Naive thymus-derived CD4-positive, alpha-beta T cell (primary cell): ENCODE measurements at places on chromosomes 1 and 21.

DNA sequence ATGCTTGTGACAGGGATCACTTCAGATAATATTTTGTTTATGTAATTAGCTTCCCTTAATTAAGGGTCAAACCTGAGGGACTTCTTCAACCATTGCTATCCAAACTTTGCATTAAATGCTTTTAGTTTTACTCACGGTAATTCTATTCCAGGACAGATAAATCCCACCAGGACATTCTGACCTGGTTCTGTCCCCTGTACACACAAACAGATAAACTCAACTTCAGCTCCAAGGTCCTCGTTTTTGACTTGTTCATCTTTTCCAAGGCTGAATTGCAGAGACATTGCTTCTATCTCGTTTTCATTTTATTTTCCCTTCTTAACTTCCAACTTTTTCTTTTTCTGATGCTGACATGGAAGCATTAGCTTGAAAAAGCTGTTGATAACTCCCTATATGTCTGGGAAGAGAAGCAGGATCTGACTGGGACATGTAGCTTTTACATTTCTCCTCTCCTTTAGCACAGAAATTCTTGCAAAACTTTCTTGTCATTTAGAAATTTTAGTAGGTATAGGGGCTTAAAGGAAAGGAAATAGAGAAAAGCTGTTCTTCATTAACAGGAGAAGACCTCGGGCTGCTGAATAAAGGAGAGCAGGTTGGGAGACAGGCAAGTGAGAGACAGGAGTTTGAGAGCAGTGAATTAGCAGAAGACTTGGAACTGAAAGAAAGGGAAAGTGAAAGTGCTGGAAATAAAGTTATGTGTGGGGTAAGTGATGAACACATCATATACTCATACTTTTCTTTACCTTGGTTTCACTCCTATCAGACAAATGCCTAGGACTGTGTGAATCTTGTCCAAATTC, 231.7 kb upstream of the B3GALT2 start:
- peak; percentile 42 for DNase-seq

GRCh38 chr1:64080941-64081562, 122.4 kb upstream of the UBE2U start:
- no peak for DNase-seq

GRCh38 chr1:170929835-170930554, 5.3 kb upstream of the MROH9 start:
- DNase-seq: peak; percentile 43

GRCh38 chr1:221187174-221187573, 307.9 kb downstream of the HLX start:
- DNase-seq: no peak

DNA sequence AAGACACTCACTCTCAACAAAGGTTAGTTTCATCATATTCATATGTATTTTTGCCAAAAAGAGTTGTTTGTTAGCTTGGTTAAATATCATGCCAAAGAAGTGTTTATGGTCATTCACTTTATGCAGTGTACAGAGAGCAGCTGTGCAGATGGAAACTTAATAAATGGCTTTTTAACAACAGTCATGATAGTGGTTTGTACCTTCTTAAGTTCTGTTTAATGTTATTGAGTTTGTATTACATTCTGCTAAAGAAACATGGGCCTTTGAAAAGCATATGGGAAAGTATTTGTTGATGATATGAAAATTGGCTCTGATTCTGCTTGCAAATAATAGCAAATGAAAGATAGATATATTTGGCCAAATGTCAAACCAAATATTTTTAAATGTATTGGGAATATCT, 607.3 kb downstream of the NCAM2 start:
- no peak for DNase-seq

DNA sequence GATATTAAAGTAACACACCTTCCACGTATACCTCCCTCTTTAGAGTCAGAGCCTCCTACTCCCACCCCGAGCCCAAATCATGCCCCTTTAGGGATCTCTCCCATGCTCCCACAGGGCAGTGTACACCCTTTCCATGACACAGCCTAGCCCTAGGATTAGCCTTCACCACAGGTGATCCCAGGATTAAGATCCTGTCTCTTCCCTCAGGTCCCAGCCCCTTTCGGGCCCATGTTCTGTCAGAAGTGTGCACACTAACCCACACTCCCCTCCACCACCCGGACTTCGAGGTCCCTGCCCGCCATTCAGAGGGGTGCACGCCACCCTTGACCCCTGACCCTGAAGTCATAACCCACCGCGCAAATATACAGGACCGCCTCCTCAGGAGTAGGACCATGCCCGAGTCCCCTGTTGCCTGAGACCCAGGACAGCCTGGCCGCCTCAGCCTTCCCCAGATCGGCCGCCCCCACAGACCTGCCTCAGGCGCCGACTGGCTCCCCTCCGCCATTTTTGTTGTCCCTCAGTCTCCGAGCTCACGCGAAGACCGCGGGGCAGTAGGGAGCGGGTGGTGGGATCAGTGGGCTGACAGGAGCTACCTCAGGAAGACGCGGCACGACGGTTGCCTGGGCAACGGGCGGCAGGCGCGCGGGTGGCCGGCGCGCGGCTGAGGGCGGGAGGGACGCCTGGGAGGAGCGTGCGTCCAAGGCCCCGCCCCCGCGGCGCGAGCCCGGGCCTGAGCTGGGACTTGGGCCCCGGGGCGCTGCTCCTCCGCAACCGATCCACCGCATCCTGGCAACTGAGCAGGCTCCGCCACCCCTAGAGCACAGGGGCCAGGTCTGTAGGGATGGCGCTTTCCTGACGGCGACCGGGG, at the start of gene AGBL4:
Gene AGBL4, minus strand, starts transcription at position 663 of the 868 bp plus-strand sequence.
- DNase-seq: no peak

GRCh38 chr1:110948038-110948810, 15.5 kb downstream of the LRIF1 start:
- no peak for DNase-seq

GRCh38 chr1:56390232-56390867, 189.0 kb downstream of the PLPP3 start:
- DNase-seq: no peak

- DNase-seq: peak; percentile 20
These were observed 6.2 kb downstream of the ILDR2 start for GRCh38 chr1:166969074-166969677.

DNA sequence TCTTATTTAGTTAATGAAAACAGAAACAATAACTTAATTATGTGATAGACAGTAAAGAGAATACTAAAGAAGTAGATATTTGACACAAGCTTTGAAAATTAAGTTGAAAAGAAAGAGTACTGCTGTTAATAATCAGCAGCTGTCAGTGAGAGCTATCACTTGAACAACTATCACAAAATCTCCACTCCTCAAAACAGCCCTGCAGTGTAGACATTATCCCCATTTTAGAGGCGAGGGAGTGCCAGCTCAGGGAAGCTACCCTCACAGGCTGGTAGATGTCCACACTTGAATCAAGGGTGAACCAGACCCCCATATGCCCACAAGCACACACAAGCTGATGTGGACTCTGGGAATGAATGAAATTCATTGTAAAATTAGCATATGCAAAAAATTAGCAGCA, 248.8 kb downstream of the RHOU start:
- no peak for DNase-seq

DNA sequence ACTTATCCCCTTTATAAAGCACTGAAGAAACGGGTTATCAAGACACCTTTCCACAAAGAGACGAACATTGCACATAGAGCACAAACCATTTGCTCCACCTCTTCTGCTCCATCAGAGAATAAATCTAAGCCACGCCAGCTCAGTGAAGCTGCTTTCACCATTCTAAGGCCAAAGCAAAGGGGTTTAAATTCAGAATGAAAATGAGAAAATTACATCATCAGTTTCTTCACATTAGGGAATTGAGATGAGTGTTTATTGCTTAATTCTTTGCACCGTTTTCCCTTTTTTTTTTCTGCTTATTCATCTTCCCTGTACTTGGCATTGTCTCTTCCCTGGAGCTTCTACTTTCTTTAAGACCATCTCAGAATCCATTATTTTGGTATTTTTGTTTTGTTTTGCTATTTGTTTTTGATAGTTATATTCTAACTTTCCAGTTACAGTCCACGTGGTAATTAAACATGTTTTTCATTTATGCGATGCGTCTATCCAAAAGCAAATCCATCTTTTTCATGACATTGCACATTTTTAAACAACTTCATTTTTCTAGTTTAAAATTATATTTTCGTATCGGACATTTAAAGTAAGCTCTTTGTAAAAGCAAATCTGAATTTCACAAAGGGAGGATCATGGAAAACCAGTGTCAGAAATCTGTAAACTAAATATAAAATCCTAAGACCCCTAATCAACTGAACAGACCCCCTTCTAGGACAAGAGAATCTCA, 1.9 kb upstream of the OR2T34 start:
- no peak for DNase-seq

DNA sequence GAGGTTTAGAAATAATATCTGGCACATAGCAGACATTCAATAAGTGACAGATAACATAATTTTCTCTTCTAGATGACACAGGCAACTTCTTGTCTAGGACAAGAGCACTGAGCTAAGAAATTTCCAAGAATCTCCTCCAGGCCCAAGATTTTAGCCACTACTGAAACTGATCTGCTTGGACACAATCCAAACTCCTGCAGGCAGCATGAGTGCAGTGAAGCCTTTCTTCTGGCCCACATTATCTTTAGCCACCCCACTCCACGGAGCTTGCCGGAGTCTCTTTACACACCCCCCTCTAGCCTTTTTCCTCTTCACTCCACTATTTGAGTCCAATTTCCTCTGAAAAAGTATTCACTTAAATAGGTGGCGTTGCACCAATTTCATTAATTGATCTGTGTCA, 142.9 kb upstream of the DUSP10 start:
- no peak for DNase-seq

GRCh38 chr1:101181930-101182329, 54.9 kb upstream of the S1PR1 start:
- DNase-seq: no peak

- DNase-seq: no peak
These were observed 69.8 kb downstream of the MPZL1 start for GRCh38 chr1:167791281-167792187.

DNA sequence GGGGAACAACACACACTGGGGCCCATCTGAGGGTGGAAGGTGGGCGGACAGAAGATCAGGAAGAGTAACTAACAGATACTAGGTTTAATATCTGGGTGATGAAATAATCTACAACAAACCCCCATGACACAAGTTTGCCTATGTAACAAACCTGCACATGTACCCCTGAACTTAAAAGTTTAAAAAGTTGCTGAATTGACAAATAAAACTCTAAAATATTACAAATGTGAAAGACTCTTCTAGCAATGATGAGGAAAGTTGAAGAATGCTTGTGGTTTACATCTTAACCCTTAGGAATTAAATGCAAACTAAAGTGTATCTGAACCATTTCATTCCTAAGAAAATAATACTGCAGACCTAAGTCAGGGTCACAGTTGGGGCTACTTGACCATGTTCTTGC, 525.6 kb upstream of the CAMK1G start:
- no peak for DNase-seq

DNA sequence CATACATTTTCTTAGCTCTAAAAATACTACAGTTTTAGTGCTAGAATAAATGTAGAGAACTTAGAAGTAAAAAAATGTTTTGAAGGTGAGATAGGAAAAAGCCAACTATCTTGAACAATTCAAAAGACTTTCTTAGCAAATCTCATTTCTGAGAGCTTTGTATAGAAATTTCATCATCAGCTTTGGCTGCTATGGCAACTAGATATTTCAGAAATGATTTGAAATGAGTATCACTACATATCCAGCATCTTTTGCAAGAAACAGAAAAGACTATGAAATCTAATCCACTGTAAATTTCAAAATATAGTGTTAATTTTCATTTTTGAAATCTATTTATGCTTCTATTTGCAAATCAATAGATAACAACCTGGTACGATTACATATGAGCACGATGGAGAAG, 57.7 kb downstream of the RGS7 start:
- DNase-seq: no peak

GRCh38 chr1:41013796-41014195, 7.7 kb downstream of the SLFNL1 start:
- DNase-seq: no peak

- no peak for DNase-seq
These were observed 33.3 kb downstream of the PIK3CD start for GRCh38 chr1:9684801-9685200.

DNA sequence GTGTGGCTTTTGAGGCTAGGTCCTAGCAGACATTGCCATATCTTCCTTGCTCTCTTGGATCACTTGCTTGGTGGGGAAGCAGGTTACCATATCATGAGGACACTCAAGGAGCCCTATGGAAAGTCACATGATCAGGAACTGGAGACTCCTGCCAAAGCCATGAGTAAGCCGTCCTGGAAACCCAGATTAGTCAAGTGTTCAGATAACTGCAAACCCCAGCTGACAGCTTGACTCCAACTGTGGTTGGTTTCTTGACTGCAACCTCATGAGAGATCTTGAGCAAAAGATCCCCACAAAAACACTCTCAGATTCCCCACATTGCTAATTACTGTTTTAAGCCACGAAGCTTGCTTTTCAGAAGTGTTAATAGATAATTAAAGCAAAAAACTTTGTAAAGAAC, 58.6 kb downstream of the CACNA1E start:
- no peak for DNase-seq

DNA sequence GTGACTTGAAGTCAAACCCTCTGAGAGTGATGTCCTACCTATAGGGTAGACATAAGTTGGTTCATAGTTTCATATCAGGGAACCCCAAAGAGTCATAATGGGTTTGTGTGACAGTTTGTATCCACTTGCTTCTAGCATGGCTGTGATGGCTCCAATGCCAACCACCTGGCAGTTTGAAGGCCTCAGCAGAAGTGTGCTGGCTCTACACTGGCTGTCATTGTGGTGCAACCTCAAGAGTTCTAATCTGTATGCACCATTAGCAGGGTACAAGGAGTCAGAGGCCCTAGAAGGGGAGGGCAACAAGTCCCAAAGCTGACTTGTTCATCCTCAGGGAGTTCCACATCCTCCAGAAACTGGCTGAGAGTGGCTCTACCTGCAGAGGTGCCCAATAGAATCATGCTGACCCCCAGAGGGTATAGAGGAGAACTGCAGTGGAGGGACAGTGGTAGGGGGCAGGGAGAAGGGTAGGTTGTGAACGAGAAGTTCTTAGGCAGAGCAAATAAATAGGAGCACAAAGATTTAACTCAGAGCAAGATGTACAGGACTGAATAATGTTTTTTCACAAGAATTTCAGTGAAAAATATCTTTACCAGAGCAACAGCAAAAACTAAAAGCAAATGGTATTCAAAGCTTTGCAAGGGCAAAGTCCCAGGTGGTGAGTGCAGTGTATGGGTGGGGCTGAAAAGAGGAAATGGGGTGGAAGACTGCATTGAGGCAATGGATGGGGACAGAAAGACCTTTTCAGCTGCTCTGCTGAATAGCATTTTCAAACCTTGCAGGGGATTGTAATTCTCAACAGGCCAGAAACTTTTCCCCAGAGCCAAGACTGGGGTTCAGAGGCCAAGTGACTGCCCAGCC, 3.2 kb downstream of the FCRL2 start:
- DNase-seq: no peak
